ENCODE measurements at places on chromosomes 2 and 18.
A peak's percentile ranks its signal among the peaks of the same experiment; 100 is the strongest.

- no peak for DNase-seq
Measured at GRCh38 chr2:10407841-10408648, 40.1 kb downstream of the ODC1 start.

GRCh38 chr2:127680706-127681287 lies 5.5 kb upstream of the LIMS2 start:
- no peak for DNase-seq

DNA sequence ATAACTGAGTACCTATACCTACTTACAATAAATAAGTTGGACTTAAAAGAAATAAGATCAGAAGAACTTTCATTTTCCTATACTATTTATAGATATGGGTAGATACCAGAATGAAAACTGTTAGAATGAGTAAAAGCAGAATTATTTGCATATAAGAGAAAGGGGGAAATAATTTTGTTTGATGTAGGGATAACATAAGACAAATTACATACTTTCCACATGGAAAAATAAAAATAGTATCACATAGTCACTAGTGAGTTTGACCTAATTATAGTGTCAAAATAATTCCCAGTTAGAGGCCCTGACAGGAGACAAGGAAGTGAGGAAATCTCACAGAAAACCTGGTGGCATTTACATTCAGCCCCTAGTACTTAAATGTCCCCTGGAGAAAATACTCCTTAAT lies 28.6 kb downstream of the KCMF1 start:
- no peak for DNase-seq

- DNase-seq = peak; percentile 2
Measured at GRCh38 chr18:42141439-42141838, 186.4 kb downstream of the PIK3C3 start.

- no peak for DNase-seq
Measured at GRCh38 chr2:215565897-215566296, 130.0 kb upstream of the FN1 start.

Measured in NCI-H446 (cell line).